ENCODE measurements at places on chromosomes 7 and 10.

DNA sequence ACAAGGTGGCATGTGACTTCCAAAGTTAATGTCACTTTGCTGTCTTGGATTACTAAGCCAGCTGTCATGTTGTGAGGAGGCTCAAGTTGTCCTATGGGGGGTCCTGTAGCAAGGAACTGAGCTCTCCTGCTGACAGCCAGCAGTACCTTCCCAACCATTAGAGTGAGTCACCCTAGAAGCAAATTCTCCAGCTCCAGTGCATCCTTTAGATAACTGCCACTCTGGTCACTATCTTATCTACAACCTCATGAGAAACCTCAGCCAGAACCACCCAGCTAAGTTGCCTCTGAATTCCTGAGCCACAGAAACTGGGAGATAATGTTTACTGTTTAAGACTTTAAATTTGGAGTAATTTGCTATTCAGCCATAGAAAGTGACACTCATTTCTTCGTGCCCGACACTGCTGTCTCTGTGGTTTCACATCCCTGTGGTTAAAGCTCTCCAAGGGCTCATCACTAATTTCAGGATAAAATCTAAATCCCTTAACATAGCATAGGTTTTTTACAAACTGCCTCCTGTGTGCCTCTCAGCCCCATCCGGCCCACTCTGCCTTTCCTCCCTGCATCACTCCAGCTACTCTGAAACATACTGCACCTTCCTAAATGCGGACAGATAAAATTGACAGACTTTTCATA is 83.5 kb downstream of the PRR15 start:
- DNase-seq: no peak

DNA sequence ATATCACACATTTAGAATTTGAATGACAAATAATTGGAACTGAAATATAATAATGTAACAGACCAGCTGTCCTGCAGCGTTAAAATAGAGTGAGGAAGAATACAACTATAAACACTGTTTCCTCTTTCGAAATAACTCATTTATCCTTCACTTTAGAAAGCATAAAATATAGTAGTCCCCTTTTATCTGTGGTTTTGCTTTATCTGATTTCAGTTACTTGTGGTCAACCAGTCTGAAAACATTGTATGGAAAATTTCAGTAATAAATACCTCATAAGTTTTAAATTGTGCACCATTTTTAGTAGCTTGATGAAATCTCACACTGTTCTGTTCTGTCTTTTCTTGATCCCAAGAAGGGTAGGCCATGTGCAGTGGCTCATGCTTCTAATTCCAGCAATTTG is 31.7 kb downstream of the POLR1F start:
- DNase-seq: no peak

GRCh38 chr7:114852293-114852692 is 69.6 kb upstream of the MDFIC start:
- DNase-seq: no peak

- peak; percentile 4 for DNase-seq
Measured at GRCh38 chr10:61120805-61121204, 176.8 kb upstream of the RHOBTB1 start.

GRCh38 chr10:86164174-86164774 is 202.3 kb downstream of the GRID1 start:
- no peak for DNase-seq

GRCh38 chr10:123331438-123331837 is 177.2 kb downstream of the BUB3 start:
- no peak for DNase-seq

DNA sequence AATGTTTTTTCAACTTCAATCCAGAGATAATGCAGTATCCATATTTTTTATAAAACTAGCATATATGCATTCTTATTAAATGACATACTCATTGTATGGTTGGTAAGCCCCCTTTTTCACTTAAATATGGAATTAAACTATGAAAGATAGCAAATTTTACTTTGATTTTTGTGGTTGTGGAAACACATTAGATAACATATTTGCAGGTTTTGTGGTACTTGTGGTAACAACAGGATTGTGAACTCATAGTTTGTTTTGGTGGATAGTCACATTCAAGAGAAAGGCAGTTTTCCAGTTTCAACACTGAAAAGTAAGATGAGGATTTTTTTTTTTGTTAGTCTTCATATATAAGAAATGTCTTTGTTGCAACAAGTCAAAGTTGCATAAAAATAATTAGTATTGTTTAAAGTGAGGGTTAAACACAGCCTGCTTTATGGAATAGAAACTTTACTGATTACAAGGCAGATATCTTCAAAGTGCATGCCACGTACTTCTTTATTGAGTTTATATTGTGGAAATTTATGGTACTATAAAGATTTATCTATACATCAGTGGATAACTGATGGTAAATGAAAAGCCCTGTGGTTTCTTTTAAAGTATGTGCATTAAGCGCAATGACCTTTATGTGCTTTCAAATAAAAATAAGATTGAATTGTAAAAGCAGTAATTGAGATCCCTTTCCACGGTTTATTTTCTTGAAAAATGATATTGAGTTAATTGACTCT is 39.7 kb upstream of the SEMA3D start:
- no peak for DNase-seq

- DNase-seq: no peak
Measured at GRCh38 chr7:16348251-16348650, 73.1 kb downstream of the CRPPA start.

- DNase-seq: no peak
Measured at GRCh38 chr7:15862016-15862780, 175.7 kb upstream of the MEOX2 start.

GRCh38 chr7:43038254-43038653 is 74.2 kb upstream of the HECW1 start:
- no peak for DNase-seq

DNA sequence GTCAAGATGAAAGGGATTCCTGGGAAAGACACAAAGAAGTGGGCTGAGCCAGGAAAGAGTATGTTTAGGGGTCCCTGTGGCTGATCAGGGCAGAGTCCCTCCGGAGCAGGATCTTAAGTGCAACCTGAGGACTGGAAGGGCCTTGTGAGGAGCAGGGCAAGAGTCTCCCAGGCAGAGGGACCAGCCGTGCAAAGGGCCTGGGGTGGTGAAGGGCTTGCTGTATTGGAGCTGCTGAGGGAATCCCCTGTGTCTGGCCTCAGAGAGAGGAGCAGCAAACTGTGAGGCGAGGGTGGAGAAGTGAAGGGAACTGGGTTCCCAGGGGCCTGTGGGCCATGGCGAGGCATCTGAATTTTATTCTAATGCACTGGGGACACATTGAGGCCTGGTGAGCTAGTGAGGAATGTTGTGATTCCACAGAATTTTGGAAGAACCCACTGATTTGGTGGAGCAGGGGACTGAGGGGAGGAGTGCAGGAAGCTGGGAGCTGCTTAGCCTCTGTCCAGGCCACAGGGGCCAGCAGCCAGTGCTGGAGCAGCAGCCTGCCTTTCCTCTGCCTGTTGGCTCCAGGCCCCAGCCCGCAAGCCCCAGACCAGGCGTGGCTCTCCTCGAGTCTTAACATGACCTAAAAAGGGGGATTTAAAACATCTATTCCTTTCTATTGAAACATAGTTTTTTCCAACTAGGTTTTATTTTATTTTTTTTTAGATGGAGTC is 138.4 kb upstream of the IGFBP3 start:
- DNase-seq: no peak

GRCh38 chr7:41735206-41735605 is 32.3 kb upstream of the INHBA start:
- no peak for DNase-seq

GRCh38 chr10:26997610-26998009 is 102.7 kb downstream of the ANKRD26 start:
- DNase-seq: no peak

DNA sequence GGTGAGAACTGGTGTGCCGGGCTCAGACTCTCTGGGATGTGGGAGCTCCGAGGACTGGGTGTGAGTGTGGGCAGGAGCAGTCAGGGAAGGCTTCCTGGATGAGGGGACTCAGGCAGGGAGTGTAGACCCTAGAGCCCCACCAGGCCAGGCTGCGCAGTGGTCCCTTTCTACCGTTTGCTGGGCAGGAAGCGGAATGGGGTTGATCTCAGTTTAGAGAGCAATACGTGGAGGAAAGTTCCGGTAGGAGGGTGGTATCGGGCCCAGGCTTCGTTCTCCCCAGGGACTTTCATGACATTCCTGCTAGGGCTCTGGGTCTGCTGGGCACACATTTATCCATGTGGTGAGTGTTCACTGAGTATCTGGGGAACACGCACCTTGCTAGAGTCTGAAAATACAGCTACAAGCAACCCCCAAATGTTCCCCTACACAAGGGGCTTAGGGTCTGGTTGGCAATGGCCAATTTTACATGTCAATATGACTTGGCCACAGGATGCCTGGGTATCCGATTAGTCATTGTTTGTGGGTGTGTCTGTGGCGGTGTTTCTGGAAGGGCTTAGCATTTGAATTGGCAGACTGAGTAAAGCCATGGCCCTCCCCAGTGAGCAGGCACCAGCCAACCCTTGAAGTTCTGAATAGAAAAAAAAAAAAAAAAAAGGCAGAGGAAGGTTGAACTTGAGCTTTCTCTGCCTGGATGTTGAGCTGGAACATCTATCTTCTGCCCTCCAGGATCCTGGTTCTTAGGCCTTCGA is 20.8 kb downstream of the GHRHR start:
- no peak for DNase-seq
